Stimulated activated CD8-positive, alpha-beta memory T cell treated with anti-CD3 and anti-CD28 coated beads, Interleukin-4, amount 100 ng/mL, for 1 hour (primary cell): ENCODE measurements at places on chromosomes 13 and 19.

- no peak for DNase-seq
Measured at GRCh38 chr19:15300533-15301197, 31.7 kb downstream of the BRD4 start.

DNA sequence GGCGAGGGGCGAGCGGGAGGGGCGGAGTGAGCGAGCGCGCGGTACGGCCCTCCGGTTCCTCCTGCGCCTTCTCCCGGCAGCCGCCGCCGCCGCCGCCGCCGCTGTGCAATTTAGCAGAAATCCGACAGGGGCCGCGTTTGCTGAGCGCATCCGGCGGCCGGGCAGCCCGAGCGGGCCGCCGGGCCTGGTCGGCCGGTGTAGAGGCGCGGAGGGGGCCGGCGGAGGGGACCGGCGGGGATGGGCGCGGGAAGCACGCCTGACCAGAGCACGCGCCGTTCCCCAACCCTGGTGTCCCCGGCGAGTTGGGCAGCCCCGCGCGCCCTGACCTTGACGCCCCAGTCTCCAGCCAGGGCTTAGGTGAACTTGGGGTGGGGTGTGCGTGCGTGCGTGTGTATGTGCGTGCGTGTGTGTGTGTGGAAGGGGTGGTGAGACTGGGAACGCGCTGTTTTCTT is 144.5 kb upstream of the ZNF536 start:
- no peak for DNase-seq

GRCh38 chr19:37691881-37692504 is 27.6 kb downstream of the ZNF607 start:
- peak; percentile 40 for DNase-seq

GRCh38 chr13:74336546-74336945 is 202.3 kb upstream of the KLF12 start:
- DNase-seq = no peak

GRCh38 chr13:59274958-59275727 is 888.6 kb downstream of the DIAPH3 start:
- no peak for DNase-seq
